ENCODE measurements at places on chromosomes 6 and 20.

DNA sequence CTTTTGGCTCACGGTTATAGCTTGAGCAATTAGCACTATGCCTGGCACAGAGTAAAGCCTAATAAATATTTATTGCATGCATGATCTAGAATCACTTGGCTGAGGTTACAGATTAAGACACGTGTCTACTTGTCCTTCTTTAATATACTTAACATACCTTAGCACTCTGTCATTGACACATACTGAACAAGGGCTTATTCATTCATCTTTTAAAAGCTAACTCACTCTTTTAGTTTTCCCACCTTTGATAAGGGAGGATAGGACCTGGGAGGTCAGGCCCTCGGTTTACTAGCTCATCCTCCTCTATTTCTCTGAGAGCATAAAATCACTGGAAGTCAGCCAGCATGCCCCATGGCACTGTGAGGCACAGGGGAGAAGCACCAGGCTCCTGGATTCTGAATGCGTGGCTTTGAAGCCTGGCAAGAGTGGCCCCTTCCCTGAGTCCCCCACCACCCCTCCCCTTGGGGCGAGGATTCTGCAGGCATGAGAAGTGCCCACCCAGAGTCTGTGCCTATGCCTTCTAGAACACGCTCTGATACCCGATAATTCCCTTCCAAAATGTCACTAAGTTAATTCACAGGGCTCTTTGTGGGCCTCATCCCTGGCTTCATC is 11.2 kb downstream of the ZCCHC3 start:
- no peak for DNase-seq

GRCh38 chr20:20210327-20210726 is 157.6 kb upstream of the INSM1 start:
- no peak for DNase-seq

DNA sequence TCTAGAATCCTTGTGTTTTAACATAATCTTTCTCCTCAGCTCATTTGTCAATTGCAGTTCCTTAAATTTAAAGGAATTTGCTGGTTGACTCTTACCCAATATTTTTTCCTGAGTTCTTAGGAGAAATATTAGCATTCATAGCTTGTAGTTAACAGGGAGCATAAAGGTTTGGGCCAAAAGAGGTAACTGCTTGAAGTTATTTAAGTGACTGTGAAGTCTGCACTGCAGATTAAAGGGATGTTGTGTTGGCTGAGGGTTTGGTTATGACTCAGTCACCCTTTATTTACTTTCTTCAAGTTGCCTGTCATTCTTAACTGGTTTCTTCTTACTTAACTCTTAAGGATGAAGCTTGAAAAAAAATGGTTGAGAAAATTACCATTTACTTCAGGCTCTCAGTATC is 220.3 kb upstream of the LAMP5 start:
- no peak for DNase-seq

DNA sequence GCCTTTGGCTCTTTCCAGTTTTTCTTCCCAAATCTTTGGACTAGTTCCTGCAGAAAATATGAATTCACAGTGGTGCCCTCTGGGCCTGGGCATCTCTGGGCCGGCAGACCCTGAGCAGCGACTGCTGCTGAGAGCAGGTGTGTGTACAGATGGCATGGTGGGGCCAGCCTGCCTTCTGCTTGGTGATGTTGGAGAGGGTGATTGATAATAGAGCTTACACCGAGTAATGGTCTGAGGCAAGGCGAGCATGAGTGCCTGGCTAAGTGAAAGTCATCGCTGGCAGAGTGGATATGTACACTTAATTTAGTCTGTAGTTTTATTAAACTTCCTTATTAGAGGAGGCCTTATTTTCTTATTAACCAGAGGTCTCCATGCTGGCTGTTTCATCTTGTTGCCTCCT is 156.9 kb downstream of the CDKAL1 start:
- DNase-seq: no peak

GRCh38 chr6:128139519-128139918 is 238.7 kb upstream of the THEMIS start:
- no peak for DNase-seq

DNA sequence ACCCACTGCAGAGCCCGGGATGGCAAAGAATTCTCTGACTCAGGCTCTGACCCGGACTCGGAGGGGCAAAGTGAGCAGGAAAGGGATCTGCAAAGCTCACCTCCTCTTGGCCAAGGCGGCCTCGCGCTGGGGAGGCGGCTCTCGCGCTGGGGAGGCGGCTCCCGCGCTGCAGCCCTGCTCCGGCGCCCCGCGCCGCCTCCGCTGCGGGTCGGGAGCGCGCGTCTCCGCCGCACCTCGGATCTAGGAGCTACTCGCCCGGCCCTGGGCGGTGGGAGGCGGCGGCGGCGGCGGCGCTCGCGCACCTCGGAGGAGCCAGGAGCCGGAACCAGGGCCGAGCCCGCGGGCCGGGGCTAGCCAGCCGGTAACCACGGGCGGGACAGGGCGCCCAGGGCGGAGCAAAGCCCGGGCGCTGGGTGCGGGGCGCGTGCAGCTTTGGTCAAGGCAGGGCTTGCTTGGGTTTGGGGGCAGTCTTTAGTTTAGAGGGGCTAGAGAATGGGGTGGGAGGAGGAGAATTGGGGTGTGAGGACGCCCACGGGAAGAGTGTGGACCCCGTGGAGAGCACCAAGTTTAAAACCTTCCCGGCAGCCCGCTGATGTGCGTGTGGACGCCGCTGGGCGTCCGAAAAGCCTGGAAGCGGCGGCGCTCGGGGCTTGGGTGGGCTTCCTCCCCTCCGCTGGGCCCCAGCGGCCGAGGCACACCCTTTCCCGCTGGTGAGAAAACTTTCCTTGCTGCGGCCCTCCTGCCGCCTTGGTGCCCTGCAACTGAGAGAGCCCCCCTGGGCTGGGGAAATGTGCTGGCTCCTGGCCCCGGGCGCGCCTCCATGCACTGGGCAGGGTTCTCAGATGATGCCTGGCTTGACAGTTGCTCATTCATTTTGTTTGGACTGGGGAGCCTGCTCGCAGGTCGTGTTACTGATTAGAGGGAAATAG is at the start of gene MRAP2:
TSS of gene MRAP2 (plus strand) at position 250 of the 929 bp plus-strand sequence. CDS start 21,547 bp downstream, outside the sequence.
- DNase-seq: no peak

DNA sequence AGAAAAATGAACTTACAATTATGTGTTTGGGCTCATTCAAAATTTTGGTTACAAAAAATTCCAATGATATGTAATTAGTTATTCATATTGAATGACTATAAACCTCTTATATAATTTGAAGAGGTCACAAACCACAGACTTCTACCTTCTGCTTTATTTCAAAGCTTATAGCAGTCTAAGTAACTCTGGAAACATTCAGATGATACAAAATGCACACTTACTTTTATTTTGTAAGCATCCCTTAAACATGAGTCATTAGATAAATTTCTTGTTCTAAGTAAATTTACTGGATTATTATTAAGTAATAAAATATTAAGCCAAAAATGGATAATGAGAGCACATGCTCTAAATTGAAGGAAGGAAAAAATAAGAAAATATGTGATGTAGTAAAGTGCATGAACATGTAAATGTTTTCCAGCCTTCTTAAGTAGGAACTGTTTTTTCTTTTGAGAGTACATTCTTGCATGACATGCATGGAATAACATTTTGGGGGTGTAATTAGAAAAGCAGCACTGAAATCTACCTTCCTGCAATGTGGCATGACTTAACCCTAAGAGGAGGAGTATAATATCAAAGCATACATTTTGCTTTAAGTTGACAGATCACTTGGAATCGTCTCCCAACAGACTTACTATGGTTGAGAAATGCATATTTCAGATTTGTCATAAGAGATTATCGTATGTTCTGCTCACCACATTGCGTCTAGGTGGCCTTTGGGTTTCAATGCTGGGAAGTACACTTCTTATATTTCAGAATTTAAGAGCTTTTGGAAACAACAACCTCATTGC is 372.7 kb upstream of the HSF2 start:
- no peak for DNase-seq
